ENCODE measurements at places on chromosomes 7 and 10. TPM values are rescaled to one million over a fixed set of nuclear protein-coding genes. Genes with fewer than 3 reads are reported as not detected.

Gene ACHE
- total RNA-seq: 1.3 TPM

Gene NPSR1
- not detected for total RNA-seq

DNA sequence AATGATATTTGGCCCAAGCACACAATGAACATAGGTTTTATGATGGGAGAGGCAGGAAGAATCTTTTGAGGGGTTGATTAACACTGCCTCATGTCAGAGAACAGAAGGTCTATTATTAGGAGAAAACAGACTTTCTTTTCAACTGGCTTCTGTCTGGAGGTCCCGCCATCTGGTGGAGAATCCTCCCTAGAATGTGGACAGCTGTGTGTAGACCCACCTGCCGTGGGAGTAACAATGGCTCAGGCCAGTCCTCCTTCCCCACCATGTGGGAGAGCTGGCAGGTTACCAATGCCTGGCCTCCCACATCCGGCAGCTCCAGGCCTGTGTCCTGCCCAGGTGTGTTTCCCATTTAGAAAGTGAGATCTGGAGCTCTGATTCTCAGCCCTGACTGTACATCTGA lies 70.4 kb upstream of the AOAH start:
- peak; percentile 91 for DNase-seq

Gene HMX2
- total RNA-seq: not detected
